ENCODE measurements at places on chromosomes 5 and 9.

DNA sequence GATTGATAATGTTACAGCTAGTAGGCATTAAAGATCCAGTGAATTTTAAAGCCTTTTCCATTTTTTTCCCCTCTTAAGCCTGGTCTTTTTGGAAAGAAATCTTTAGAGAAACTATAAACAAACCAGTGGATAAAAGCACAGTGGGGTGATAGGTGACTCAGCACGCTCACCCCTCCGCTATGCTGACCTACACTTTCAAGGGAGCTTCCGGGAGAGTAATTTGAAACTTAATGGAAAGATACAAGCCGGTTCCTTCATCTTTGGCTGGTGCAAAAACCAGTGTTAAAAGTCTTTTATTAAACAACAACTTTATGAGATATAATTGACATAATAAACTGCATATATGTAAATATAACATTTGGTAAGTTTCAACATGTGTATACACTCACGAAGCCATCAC lies 27.0 kb upstream of the ALDOB start:
- no peak for DNase-seq

DNA sequence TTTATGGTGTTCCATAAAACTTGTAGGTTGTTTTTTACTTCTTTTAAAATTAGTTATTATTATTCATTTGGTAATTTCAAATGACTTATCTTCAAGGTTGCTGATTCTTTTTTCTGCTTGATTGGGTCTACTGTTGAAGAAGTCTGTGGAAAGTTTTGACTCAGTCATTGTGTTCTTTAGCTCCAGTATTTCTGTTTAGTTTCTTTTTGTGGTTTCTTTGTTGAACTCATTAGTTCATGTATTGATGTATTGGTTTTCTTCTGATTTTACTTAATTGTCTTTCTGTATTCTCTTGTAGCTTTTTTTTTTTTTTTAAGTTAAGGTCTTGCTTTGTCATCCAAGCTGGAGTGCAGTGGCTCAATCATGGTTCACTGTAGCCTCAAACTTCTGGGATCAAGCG lies 345.4 kb upstream of the MEF2C start:
- DNase-seq: no peak

DNA sequence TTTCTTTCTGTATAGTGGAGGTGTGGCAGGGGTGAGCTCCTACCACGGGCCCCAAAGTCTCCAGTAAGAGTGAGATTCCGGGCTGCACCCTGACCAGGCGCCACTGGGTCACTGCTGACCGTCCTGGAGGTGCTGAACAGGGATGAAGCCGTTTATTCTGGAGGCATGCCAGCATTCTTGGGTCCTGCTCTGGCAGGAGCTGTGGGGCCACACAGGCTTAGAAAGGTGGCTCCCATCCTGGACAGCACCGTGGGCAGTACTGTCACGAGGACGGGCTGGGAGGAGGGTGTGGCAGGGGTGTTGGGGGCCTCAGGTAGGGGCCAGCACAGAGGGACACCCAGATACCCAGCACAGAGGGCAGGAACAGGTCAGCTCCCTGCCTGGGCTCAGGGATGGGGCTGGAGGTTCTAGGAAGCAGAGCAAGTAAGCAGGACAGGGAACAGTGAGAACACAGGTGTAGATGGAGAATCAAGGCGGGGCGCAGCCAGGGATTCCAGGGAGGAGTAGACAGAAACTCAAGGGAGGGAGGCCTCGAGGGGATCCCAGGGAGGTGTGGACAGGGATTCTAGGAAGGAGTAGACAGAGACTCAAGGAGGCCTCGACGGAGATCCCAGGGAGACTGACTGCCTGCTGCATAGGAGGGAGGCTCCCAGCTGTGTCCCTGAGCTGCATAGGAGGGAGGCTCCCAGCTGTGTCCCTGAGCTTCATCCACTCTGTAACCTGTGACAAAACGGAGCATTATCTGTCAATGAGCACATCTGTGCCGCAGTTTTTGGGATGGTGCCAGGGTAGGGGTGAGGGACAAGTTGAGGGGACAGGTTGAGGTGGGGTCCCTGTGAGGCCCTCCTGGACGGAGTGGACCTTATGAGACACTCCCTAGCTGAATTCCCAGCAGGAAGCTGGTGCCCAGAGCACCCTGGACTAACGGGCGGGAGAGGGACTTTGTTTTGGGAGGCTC lies 1.1 kb upstream of the PLEKHG4B start:
- DNase-seq: no peak

- no peak for DNase-seq
These were observed 199.1 kb upstream of the IER5L start for GRCh38 chr9:129377181-129377580.

GRCh38 chr9:22097707-22098106 lies 88.6 kb upstream of the CDKN2B start:
- DNase-seq: no peak

DNA sequence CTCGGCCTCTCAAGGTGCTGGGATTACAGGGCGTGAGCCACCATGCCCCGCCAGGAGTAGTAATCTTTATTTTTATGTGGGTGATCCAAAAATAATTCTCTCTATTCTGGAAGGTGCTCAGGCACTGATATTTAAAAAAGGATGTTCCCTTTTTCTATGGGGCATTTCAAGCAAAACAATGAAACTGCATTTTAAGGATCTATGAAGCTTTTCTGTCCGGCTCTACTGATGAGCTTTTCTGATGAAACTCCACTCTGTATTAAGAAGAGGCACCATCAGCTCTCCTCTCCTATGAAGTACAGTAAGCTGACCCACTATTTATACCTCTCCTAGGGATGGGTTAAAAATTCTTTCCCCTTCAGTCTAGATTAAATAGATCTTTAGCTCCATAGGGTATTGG lies 7.4 kb downstream of the ADAM19 start:
- no peak for DNase-seq

DNA sequence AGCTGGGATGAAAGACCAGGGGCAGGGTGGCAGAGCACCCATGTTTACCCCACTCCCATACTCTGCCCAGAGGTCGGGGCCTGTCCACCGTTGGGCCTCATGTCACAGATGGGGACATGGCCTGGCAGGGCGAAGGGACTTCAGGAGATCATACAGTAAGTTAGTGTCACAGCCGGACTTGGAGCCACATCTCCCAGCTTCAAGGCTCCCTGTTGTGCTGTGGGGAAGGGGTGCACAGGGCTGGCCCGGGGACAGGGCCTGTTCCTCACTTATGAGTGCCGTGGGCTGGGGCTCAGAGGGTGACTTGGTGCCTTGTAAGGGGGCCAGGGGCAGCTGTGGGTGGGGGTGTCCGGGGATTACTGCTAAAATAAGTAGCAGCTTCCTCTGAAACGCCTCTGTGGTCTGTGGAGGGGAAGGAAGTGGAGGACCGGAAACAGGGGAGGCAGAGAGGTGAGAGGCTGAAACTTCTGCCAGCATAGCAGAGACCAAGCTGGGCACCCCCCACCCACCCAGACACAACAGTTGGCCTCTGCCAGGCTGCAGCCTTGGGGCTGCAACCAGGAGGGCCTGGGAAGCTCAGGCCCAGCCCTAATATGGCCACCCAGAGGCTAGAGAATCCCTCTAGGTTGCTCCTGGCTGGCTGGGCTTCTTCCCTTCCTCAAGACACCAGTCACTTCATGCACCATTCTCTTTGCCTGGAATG lies 41.1 kb upstream of the NEK6 start:
- DNase-seq: no peak

GRCh38 chr5:90983148-90983547 lies 400.0 kb downstream of the ARRDC3 start:
- DNase-seq: no peak

All from stimulated activated CD8-positive, alpha-beta memory T cell treated with anti-CD3 and anti-CD28 coated beads, Interleukin-7, amount 100 ng/mL, for 1 hour (primary cell).